Stimulated activated CD8-positive, alpha-beta memory T cell treated with anti-CD3 and anti-CD28 coated beads, Interleukin-7, amount 100 ng/mL, for 1 hour (primary cell): ENCODE measurements at places on chromosomes 5 and 9.

- DNase-seq: no peak
Observed at GRCh38 chr9:135273008-135273407, 185.5 kb downstream of the OLFM1 start.

DNA sequence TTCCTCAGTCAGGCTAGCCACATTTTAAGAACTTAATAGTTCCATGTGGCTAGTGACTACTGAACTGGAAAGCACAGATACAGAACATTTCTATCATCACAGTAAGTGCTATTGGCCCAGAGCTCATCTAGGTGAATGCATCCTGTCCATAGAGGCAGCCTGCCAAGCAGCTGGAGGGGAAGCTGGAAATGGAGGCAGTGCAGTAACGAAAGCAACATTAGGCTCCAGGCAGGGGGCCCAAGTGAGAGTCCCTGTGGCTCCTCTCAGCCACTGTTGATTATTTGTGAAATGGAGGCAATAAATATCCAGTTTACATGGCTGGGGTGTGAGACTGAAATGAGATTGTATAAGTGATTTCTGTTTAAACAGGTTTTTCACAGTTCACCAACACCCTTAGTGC is 227.2 kb upstream of the KLF9 start:
- DNase-seq: no peak

GRCh38 chr5:179533907-179534306 is 16.4 kb upstream of the RUFY1 start:
- DNase-seq: no peak

DNA sequence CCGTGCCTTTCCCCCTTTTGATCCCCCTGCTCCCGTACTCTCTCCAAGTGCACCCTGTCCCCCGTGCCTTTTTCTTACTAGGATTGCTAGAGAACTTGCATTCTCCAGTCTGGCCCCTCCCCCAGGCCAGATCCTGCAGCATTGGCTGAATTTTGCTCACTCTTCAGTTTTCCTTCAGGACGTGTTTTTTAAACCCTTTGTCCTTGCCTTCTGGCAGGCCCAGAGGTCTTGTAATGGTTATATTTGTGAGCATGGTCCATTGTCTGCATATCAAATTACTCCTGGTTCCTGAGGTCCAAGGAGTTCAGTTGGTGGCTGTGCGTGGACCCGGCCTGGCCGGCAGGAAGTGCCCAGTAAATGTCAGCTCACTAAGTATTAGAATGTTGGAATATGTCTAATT is 606 bp downstream of the TBC1D13 start:
- DNase-seq: no peak

DNA sequence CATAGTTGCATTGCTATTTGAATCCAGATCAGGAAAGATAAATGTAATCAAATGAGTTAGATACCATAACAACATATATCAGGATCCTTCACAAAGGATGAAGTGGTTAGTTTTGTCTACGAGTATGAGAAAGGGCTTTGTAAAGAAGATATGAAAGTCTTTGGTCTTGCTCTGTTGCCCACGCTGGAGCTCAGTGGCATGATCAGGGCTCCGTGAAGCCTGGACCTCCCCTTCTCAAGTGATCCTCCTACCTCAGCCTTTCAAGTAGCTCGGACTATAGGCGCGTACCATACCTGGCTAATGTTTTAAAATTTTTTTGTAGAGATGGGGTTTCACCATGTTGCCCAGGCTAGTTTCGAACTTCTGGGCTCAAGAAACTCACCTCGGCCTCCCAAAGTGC is 1.8 kb downstream of the SMC5 start:
- no peak for DNase-seq

- DNase-seq: no peak
Observed at GRCh38 chr5:95620030-95620869, at the start of gene GPR150. Gene GPR150 (plus strand): TSS chr5:95620087. CDS start chr5:95620276, 189 bp downstream.

DNA sequence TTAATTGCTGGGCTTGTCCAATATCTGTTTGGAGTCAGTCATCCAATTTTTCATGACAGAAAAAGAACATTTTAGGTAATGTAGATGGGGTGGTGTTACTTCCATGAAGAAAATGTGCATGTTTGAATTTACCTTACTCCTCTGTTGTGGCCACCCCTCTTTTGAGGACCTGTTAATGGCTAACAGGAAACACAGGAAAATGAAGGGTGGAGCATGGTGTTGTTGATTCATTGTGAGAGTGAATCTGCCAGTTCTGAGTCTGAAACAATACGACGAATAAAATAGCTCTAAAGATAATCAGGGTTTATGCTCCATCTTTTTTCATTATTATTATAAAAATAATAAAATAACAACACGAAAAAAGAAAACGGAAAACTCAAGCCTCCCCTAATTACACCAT is 335.3 kb downstream of the KDM4C start:
- no peak for DNase-seq

DNA sequence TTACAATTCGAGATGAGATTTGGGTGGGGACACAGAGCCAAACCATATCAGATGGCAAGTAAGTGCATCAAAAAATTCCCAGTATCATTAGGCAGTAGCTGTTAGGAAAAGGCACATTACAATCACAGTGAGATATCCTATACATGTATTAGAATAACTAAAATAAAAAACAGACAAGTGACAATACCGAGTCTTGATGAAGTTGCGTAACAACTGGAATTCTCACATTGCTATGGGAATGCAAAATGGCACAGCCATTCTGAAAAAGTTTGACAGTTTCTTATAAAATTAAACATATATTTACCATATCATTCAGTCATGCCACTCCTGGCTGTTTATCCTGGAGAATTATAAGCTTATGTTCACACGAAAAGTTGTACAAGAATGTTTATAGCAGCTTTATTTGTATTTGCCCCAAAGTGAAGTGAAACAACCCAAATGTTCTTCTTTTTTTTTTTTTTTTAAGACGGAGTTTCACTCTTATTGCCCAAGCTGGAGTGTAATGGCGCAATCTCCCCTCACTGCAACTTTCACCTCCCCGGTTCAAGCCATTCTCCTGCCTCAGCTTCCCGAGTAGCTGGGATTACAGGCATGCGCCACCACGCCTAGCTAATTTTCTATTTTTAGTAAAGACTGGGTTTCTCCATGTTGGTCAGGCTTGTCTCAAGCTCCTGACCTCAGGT is 93.1 kb upstream of the TLE1 start:
- no peak for DNase-seq

DNA sequence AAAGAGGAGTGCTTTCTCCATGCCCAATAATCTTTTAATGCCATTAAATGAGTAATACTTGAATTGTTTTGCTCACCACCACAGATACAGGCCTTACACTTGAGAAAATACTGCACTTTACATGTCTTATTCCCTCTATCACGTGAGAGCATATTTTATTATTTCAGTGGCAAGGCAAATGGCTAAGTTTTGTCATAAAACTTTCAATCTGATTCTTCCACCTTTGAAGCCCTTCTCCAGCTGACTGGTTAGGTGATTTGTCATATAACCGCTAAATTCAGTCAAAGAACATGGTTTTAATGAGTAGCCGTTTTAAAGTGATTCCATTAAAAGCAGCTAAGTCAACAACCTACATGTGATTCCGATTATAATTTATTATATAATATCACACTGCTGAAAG is 43.8 kb downstream of the FAT2 start:
- DNase-seq: no peak

DNA sequence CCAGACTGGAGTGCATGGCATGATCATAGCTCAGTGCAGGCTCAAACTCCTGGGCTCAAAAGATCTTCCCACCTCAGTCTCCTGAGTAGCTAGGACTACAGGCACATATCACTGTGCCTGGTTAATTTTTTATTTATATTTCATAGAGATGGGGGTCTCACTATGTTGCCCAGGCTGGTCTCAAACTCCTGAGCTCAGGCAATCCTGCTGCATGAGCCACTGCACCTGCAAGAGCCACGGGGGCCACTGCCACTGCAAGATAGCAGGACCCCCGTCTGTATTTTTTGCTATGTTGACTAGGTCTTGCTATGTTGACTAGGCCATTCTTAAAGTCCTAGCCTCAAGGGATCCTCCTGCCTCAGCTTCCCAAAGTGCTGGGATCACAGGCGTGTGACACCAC is 6.5 kb downstream of the CYSTM1 start:
- DNase-seq: no peak

DNA sequence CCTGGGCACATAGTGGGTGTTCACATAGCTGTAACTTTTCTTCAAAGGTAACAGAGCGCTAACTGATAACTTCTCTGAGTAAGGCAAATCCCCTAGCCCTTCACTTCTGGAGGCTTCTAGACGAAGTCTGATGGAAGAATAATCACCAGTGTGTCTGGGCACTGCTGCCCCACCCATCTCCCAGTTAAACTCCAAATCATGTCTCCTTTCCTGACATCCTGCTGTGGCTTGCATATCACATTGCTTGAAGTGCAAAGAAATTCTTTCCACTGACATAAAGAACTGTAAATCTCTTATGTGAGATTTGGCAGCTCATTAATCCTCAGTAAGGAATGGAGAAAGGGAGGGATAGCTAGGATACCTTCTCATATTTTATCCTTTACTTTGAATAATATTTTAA is 74.6 kb downstream of the MARCHF11 start:
- DNase-seq: no peak

DNA sequence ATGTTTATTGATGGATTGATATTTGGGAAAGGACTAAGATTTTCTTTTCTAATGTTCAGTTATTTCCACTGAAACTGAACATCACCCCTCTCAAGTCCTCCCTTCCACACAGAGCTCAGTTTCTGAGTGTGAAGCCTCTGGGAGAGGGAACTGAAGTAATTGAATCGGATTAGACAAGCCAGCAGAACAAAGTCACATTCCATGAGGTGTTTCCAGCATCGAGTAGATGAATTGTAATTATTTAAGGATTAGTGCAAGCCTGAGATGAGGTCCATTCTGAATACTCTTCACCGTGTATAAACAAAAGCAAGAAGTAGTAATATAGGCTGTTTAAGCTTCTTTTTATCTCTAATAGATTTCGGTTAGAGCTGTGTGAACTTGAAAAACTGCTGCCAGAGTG is 2060.5 kb downstream of the MAT2B start:
- no peak for DNase-seq

DNA sequence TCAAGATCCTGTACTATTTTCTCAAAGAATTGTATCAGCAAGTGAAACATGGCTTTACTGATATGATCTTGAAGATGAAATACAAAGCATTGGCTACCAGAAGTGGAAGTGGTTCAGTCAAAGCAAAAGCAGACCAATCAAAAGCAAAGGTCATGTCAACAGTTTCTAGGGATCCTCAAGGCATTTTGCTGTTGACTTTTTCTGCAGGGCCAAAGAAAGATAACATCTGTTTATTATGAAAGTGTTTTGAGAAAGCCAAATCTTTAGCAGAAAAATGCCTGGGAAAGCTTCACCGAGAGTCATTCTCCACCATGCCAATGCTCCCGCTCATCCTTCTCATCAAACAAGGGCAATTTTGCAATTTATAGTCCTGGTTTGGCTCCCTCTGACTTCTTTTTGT is 90.3 kb upstream of the ACO1 start:
- DNase-seq: no peak

DNA sequence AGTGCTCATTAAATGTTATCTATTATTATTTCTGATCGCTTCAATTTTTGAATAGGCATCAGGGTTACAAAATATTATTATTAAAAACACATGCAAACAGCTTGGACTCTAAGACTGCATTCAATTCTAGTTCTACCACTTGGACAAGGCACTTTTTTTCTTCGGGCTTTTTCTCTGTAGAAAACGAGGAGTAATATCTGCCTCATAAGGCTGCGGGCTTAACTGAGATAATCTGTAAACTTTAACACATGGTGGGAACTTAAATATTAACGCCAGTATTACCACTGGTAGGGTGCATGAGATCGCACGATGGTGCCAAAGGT is 511 bp upstream of the SPDL1 start:
- no peak for DNase-seq

- no peak for DNase-seq
Observed at GRCh38 chr5:94329115-94329514, 289.3 kb downstream of the KIAA0825 start.

GRCh38 chr5:179623906-179624741 is 653 bp upstream of the HNRNPH1 start:
- DNase-seq: peak; percentile 29

GRCh38 chr5:104512063-104512825 is 949.7 kb upstream of the NUDT12 start:
- DNase-seq: no peak
